ENCODE measurements at places on chromosomes 4 and X.

- peak; percentile 68 for DNase-seq
Measured at GRCh38 chrX:2398064-2398656, 102.6 kb downstream of the DHRSX start.

DNA sequence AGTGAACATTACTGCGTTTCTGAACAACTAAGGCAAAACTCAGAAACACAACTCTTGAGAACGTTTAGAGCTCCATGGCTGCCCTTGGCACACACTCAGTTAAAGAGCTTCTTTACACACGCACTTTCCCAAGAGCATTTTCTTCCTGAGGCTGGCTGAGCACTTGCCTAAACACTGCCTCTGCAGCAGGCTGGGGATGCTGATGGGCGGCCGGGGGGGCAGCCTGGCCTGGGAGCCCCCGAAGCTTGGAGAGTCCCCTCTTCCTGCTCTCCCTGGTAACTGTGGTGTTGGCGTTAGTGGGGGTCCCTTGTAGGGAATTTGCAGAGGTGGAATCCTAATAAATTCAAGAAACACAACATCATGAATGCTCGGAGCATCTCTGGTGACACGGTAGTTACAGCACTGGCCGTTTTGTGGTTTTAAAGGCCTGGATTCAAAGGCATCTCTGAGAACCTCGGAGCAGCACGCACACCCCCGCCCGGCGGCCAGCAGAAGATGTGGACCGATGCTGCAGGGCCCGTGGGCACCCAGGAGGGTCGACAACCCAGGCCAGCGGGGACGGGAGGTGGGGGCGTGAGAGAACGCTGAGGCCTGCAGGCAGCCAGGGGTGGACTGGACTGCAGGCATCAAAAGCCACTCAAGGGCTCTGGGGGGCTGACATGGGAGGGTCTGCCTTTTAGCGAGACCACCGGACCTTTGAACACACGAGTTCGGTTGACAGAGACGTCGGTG is 45.4 kb downstream of the FGFRL1 start:
- DNase-seq, result no peak

- no peak for DNase-seq
Measured at GRCh38 chr4:5969777-5970176, 48.5 kb downstream of the C4orf50 start.

DNA sequence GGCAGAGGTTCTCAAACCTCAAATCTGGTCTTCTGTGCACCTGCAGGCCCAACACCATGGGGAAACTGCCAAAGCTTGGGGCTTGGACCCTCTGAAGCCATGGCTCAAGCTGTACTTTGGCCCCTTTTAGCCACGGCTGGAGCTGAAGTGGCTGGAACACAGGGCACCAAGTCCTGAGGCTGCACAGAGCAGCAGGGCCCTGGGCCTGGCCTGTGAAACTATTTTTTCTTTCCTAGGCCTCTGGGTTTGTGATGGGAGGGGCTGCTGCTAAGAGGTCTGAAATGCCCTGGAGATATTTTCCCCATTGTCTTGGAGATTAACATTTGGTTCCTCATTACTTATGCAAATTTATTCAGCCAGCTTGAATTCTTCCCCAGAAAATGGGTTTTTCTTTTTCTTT is 18.3 kb upstream of the PI4K2B start:
- DNase-seq, result no peak

GRCh38 chrX:40780951-40781350 is 45.6 kb upstream of the MED14 start:
- DNase-seq, result no peak

DNA sequence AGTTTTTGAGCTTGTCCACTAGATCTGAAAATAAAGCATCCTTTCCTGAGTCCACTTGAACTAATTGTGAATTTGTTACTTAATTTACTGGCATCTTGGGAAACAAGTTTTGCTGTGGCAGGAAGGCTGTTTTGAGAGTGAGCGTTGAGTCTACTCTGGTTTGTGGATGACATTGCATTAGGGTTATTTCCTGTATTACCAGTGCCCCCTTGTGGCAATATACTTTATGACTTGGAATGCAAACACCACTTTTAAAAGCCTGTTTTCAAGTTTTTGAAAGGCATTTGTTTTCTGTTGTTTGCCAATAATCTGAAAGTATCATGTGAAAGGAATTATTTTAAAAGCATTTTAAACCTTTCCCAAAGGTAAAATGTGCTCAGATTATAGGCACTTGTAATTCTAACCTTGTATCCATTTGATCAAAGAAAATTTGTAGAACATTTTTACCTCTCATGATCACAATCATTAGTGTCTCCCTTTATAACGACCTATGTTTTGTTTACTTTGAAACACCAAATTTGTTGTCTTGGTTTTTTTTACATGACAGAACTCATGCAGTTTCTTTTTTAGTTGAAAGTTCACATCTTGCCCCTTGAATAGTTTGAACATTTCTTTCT is 18.0 kb upstream of the CYP2U1 start:
- DNase-seq, result peak; percentile 69
